ENCODE measurements at places on chromosomes 4 and X. TPM values are rescaled to one million over a fixed set of nuclear protein-coding genes. Genes with fewer than 3 reads are reported as not detected.
A peak's percentile ranks its signal among the peaks of the same experiment; 100 is the strongest.

GRCh38 chr4:112759313-112759712, 122.4 kb downstream of the LARP7 start:
- H3K27me3 ChIP-seq, result no peaks in the 10 kb centered on the region
- H3K4me3 ChIP-seq, result no peak overlapping the region
- no peak for DNase-seq
- no peaks in the 10 kb centered on the region for H3K36me3 ChIP-seq
- H3K27ac ChIP-seq, result no peak overlapping the region
- H3K4me1 ChIP-seq, result peaks cover 5% of the 10 kb centered on the region

- DNase-seq, result no peak
- no peaks in the 10 kb centered on the region for H3K27me3 ChIP-seq
- H3K27ac ChIP-seq, result no peak overlapping the region
- no peaks in the 10 kb centered on the region for H3K36me3 ChIP-seq
Observed at GRCh38 chr4:163816494-163816893, 322.0 kb downstream of the TMA16 start.

GRCh38 chrX:23694606-23695005, 27.3 kb downstream of the PRDX4 start:
- H3K4me3 ChIP-seq, result no peak overlapping the region
- peak; percentile 4 for DNase-seq
- no peak overlapping the region for H3K27ac ChIP-seq

- H3K4me1 ChIP-seq, result no peaks in the 10 kb centered on the region
- H3K36me3 ChIP-seq, result no peaks in the 10 kb centered on the region
- DNase-seq, result no peak
Observed at GRCh38 chr4:180333162-180333561, 1910.0 kb upstream of the TENM3 start.

- peaks cover 31% of the 10 kb centered on the region for H3K4me1 ChIP-seq
- no peaks in the 10 kb centered on the region for H3K36me3 ChIP-seq
- H3K4me3 ChIP-seq, result no peak overlapping the region
- H3K27me3 ChIP-seq, result no peaks in the 10 kb centered on the region
- no peak overlapping the region for H3K27ac ChIP-seq
Observed at GRCh38 chr4:152686452-152687013, 6.7 kb upstream of the TMEM154 start.

DNA sequence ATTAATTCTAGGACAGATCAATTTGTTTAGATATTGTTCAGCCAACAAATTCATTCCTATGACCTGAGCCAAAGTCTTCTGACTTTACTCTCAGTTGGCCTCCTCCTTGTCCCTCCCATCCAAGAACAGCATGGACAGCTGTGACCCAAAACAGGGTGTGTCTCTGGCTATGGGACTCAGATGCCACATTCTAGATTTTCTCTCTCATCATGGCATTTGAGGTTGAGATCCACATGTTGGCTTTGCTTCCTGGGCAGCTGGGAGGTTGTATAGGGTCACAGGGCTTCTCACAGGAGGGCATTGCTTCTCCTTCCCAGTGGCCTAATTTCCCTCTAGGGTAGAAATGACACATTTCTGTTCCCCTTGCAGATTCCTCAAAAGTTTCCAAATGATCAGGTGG, 22.6 kb upstream of the EGF start:
- no peak for DNase-seq
- peaks cover under 1% of the 10 kb centered on the region for H3K27me3 ChIP-seq
- no peak overlapping the region for H3K27ac ChIP-seq

The IQSEC2 gene
- 0.26 TPM for total RNA-seq

The CMC4 gene
- total RNA-seq, result 1.3 TPM

The TEX13D gene
- 0.05 TPM for total RNA-seq

DNA sequence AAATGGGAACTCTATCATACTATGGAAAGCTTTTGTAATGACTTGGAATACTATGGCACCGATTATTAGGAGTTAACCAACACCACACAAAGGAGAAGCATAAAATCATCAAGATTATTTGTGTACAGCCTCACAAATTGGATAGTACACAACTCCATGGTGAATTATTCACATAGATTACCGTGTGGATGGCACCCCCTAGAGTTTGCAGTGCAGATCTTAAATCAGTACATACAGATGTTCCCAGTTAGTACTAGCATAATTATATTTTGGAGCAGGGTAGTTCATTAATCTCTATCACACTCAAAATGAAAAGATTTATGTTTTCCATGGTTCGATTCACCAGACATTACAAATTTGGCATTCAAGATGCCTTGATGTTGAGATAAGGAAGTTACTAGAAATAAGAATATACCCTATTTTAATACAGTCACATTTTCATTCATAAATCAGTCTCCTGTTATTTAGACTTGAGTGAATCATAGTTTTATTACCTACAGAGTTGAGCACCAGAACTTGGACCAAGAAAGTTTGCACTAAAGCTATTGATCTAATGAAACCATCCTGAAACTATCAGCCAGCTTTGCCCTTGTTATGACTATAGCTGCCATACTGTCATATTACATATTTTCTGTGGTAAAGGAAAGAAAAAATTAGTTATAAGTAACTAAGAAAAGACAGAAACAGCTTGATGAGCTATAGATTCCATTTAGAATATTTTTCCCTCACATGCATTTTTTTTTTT, 531.8 kb downstream of the GLUD2 start:
- DNase-seq, result no peak
- no peaks in the 10 kb centered on the region for H3K4me1 ChIP-seq
- H3K27me3 ChIP-seq, result no peaks in the 10 kb centered on the region
- no peaks in the 10 kb centered on the region for H3K36me3 ChIP-seq
- no peak overlapping the region for H3K4me3 ChIP-seq

GRCh38 chrX:140524556-140524955, 19.7 kb upstream of the SOX3 start:
- no peak overlapping the region for H3K27ac ChIP-seq
- no peaks in the 10 kb centered on the region for H3K27me3 ChIP-seq
- no peak for DNase-seq
- H3K4me1 ChIP-seq, result no peaks in the 10 kb centered on the region

DNA sequence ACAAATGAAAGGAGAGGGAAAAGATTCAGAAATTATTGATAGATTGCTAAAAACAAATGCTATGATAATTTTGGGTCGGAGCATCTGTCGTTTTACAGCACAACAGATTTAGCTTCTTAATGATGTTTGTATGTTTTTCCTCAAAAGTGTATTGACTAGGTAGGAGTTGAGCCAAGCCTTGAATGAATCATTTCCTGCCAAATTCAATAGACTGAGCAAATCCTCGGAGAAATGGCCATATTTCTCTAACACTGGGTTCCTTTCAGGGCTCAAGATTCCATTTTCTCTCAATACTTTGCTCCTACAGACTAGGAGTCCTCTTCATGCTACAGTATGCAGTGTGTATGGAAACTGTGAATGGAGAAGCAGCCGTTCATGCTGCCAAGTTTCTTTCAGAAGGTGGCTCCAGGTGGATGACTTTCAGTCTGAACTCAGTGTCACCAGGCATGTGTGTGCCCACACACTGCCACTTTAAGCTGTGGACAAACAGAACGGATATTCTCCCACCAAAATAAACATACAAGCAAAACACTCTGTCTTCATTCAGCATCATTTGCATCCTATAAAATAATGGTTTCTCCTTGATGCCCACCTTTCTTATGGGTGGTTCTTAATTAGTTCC, 146.0 kb downstream of the TBL1X start:
- no peaks in the 10 kb centered on the region for H3K4me1 ChIP-seq
- H3K36me3 ChIP-seq, result no peaks in the 10 kb centered on the region
- H3K4me3 ChIP-seq, result no peak overlapping the region

- H3K4me1 ChIP-seq, result no peaks in the 10 kb centered on the region
- no peak for DNase-seq
- no peaks in the 10 kb centered on the region for H3K36me3 ChIP-seq
- no peak overlapping the region for H3K4me3 ChIP-seq
- no peaks in the 10 kb centered on the region for H3K27me3 ChIP-seq
Observed at GRCh38 chrX:12245650-12246645, 107.7 kb downstream of the FRMPD4 start.

The CCSER1 gene
- not detected for total RNA-seq

The PABPC4L gene
- total RNA-seq, result not detected

The CT45A9 gene
- total RNA-seq, result not detected

- no peaks in the 10 kb centered on the region for H3K4me1 ChIP-seq
- no peaks in the 10 kb centered on the region for H3K36me3 ChIP-seq
- no peak for DNase-seq
- no peak overlapping the region for H3K4me3 ChIP-seq
Observed at GRCh38 chrX:34578237-34578636, 78.8 kb downstream of the TMEM47 start.

DNA sequence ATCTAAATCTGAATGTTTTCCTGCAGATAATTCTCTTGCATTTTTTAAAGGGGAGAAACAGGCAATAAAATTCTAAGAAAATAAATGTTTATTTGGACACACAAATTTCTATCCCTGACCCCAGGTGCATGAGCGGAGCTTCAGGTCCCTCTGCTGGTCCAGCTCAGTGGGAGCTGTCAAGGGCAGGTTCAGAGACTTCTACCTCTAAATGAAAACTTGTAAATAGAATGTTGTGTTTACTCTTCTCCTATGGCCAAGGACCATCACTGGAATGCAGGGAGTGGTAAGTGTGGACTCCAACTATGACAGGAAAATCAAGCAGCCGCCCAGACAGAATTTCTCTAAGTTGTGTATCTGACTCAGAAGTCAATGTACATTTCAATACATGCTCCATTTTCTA, 148.6 kb upstream of the TTC29 start:
- peaks cover 7% of the 10 kb centered on the region for H3K27me3 ChIP-seq
- no peak overlapping the region for H3K4me3 ChIP-seq
- H3K36me3 ChIP-seq, result no peaks in the 10 kb centered on the region
- DNase-seq, result no peak

- DNase-seq, result peak; percentile 40
- peaks cover under 1% of the 10 kb centered on the region for H3K27me3 ChIP-seq
- H3K4me1 ChIP-seq, result peaks cover 12% of the 10 kb centered on the region
Observed at GRCh38 chrX:40153345-40154249, 55.8 kb upstream of the BCOR start.

All from activated T-helper 1 cell treated with anti-CD3 and anti-CD28 coated beads, Interleukin-12 subunit alpha, Interleukin-12 subunit beta, Interleukin-2, Interleukin-4 antibody, amounts not matched to agents 30 ng/mL and 10 ng/mL and 1 ng/mL, durations not matched to agents 14 hours and 24 hours and 36 hours (primary cell).